ENCODE measurements at places on chromosomes 6 and 20. TPM values are rescaled to one million over a fixed set of nuclear protein-coding genes. Genes with fewer than 3 reads are reported as not detected.

- no peak for DNase-seq
Observed at GRCh38 chr6:85469276-85470022, 19.6 kb downstream of the NT5E start.

Gene PBOV1
- not detected for total RNA-seq

DNA sequence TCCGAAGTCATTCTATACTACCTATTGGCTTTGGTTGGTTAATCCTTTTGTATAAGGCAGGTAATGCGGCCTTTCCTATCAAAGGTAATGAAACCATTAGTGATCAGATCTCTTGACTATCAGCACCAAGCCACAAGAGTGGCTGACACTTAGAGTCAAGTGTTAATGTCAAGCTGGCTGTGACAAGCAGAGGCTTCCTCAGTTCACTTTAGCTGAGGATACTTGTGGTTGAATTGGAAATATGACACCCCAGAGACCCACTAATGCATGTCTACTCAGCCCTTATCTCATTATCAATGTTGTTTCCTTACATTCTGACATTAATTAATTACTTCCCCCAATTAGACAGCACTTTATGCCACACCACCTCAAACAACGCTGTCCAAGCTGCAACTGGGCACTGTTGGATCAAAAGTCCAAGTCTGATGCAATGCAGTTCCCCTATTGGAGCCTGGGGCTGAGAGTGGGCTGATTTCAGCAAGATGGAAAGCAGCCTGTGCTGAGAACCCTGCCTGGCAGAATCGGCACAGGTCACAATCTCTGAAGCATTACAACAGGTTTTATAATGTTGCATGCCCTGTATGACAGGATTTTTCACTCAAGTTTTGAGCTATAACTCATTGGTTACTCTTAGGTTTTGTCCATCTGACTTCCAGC lies 273.5 kb downstream of the COL12A1 start:
- DNase-seq, result no peak

GRCh38 chr6:109623288-109623687 lies 67.7 kb downstream of the AK9 start:
- DNase-seq, result no peak

DNA sequence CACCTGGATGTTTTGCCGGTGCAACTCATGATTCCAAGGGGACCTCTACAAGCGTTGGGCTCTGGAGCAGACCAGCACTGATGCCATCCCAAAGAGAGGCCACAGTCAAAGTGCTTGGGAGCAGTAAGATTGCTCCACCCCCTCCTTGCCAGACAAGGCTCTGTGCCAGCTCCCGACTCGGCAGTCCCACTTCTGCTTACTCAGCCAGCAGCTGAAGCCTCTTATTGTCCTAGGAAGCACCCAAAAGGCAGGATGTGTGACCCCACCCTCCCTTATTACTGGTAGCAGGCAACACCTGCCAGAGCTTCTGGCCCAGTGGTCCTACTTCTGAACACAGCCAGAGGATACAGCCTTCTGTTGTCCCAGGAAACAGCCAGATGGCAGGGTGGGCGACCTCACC lies 614.2 kb downstream of the TENT5A start:
- DNase-seq, result peak; percentile 9

GRCh38 chr6:26311385-26312095 lies 53.5 kb upstream of the BTN3A2 start:
- DNase-seq, result peak; percentile 73

Gene ARMH2
- total RNA-seq, result not detected

Gene C20orf96
- 1.6 TPM for total RNA-seq

Gene SAMD3
- not detected for total RNA-seq

Gene TRIM10
- not detected for total RNA-seq

GRCh38 chr20:45968801-45969711 lies 2.9 kb downstream of the ZNF335 start:
- DNase-seq, result no peak

- DNase-seq, result no peak
Observed at GRCh38 chr20:16368645-16369292, 204.5 kb downstream of the KIF16B start.

Gene PRIM2
- 57.3 TPM for total RNA-seq

DNA sequence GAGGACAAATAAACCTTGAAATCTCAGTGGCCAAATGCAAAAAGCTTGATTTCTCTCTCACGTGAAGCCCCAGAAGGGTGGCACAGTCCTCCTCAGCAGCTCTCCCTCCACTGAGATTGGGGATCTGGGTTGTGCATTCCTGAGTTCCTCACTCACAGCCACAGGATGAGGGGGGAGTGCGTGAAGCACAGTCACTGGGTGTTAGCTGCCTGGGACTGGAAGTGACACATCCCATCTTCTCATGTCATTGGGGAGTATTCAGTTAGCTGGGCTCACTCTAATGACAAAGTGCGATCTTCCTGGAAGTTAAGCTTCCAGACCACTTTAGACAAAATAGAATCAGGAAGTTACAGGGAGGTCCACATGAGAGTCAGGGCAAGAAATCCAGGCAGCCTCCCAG lies 192.2 kb upstream of the LRFN2 start:
- peak; percentile 31 for DNase-seq

GRCh38 chr20:45910670-45911485 lies 1.1 kb downstream of the PLTP start:
- DNase-seq, result peak; percentile 90

DNA sequence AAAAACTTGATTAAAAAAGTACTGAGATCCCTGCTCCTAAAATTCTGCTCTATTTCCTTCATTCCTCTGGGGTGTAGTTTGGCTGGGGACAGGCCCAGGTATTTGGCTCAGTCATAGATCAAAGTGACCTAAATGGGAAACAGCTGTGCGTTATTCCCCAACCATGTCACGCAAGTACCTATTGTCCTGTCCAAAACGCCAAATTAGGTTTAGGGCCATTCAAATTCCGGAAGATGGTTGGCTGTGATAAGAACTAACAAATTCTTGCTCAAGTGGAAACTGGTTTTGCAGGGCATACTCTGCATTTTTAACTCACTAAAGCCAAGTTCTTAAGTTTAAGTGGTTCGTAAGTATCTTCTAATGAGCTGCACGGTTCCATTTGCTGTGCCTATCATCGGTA lies 147.6 kb upstream of the TMEM170B start:
- DNase-seq, result no peak

DNA sequence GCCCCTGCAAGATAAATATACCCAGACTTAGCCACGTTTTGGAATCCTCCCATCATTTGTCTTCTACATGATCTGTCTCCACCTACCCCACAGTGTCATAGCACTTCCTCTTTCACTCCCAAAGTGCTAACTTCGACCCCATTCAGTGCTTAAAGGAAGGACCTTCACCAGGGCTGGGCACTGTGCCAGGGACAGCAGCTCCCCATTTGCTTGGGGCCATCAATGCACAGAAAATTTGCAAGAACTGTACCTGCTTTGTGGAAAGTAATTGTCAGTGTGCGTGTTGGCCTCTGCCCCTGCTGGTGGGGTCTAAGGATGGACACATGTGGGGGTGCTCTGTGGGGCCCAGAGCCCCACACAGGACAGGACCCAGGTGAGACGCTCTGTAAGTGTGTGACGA lies 5.2 kb upstream of the BPIFA2 start:
- no peak for DNase-seq

- no peak for DNase-seq
Observed at GRCh38 chr6:166618866-166619761, 7.9 kb downstream of the RPS6KA2 start.

DNA sequence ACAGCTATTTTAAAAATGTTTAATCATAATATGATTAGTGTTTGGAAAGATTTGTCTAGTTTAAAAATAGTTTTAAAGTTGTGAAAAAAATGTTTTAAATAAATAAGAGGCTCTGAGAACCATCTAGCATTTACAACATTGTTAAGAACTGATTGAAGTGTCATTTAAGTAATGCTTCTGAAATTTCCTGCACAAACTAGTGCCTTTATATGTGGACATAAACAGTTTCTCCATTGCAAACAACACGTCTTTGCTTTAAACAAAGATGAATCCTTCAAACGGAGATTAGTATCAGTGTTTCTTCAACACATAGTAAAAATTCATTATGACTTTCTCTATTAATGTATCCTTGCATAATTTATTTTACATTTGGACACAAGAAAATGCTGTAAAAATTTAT lies 45.9 kb upstream of the ID4 start:
- DNase-seq, result no peak

Gene OR2B3
- not detected for total RNA-seq

Gene POLR3F
- total RNA-seq, result 14.4 TPM

DNA sequence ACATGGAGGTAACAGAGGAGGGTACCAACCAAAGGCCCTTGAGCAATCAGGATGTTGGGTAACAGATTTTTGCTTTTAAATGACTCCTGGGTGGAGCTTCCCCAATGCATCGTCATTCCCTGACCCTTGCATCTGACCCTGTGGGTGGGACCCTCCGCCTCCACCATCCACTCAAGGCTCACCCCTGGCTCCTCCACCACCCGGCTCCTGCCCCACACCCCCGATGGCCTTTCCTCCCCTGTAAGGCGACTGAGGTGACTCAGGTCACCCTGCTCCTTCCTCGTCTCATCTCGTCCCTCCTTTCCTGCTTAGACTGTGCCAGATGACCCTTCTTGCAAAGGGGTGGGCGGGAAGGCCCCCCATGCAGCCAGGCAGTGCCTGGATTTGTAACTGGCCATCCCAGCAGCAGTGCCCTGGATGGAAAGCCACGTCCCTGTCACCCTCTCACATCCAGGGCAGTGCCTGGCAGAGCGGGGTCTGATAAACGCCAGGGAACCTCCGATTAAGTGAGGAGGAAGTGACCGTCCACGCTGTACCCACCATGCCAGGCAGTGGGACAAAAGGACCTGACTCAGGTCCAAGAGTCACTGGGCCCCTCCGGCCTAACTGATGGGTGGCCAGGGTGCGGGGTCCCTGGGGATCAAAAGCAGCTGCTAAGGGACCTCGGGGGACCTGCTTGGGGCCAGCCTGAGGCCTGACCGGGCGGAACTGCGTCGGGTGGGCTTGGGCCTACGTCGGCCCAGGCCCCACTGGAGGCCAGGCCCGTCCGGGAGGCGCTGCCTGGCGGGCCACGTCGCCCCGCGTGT lies 624 bp upstream of the NPEPL1 start:
- no peak for DNase-seq

DNA sequence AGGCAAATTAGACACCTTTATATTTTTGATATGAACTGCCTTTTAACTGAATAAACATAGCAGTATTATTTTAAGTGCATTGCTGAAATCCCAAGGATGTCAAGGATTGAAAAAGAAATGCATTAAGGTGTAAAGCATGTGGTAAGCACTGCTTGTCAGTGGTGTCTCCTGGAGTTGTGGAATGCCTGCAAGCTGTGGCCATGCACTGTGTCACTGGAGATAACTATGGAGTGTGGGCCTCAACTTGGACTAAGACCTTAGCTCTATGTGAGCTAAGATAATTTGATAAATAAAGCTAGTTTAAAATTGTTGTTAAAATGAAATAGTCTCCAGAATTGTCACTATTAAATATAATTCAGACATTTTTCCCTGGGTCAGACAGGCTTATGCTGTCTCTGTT lies 156.6 kb upstream of the OPRM1 start:
- DNase-seq, result no peak

DNA sequence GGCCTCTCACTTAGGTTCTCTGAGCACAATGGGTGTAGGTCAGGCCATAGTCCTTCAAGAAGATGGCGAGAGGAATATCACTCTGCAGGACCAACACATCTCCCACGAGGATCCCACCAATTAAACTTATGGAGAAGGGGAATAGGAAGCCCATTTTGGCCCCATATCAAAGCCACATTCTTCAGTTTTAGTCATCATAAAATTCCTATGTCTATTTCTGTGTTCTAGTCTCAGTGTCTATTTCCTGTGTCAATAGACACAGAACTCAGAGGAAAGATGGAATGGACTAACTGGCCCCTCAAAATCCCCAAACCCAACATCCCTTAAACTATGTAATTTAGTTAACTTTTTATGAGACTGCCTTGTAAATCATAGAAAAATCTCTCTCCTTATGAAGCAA lies 216.8 kb downstream of the HACE1 start:
- DNase-seq, result no peak

- no peak for DNase-seq
Observed at GRCh38 chr6:166752097-166752496, 125.0 kb upstream of the RPS6KA2 start.

DNA sequence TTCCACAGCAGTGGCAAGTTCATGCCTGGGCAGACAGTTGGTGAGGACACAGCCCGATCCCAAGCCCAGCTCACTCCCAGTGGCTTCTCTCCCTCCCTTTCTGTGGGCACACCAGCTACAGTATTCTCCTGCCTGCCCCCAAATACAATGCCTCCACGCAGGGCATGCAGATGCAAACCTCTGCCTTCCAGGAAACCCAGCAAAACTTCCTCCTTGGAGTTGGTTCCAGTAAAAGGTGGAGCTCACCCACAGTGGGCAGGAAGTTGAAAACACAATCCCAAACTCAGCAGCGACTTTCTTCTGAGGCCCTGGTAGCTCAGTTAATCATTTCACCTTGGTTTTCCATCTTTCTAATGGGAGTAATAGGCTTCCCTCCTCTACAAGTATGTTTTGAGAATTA lies 93.7 kb downstream of the LY86 start:
- no peak for DNase-seq

Gene GRM1
- total RNA-seq, result 0.53 TPM

Gene SEL1L2
- not detected for total RNA-seq

- no peak for DNase-seq
Observed at GRCh38 chr6:149323353-149323752, 5.8 kb downstream of the TAB2 start.

- DNase-seq, result no peak
Observed at GRCh38 chr20:45725134-45725533, 3.0 kb downstream of the SPINT4 start.

GRCh38 chr6:3809982-3810381 lies 39.2 kb upstream of the FAM50B start:
- no peak for DNase-seq

DNA sequence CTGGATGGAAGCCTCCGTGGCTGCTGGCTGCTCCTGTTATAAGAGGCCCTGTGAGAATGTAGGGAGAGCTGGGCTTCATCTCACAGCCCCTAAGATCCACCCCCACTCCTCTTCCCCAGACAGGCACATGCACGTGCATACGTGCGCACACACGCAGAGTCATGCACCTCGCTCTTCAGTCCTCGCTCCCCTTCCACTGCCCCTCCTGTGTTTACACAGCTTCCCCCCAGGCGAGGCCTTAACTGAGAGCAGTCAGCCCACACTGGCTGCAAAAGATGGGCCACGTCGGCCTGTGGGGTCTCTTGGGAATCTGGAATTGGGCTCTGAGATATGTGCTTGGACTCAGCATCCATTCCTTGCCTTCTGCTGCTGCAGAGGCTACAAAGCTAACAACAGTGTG lies 35.2 kb upstream of the MLN start:
- no peak for DNase-seq

Gene SLC32A1
- not detected for total RNA-seq

Gene SUMO4
- total RNA-seq, result not detected

GRCh38 chr20:63955281-63955826 lies 862 bp downstream of the UCKL1 start:
- no peak for DNase-seq

DNA sequence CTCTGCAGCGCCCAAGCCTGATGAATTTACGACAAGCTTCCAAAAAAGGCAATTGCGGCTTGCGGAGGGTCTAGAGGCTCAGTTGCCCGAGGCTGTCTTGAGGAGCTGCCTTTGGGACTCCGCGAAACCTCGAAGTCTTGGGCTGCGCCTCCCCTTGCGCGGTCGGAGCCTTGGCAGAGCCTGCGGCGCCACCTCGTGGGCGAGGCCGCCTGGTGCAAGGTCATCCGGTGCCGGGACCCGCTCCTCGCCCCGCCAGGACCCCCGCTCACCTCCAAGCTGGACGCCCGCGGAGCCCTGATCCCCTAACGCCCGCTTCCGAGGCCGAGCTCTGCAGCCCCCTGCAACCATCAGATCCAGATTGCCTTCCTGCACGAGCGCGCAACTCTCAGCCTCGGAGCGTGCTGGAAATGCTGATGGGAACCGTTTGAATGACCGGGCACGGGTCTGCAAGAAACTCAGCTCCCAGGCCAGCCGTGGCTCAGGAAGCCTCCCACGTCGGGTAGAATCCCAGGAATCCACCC lies 14.9 kb upstream of the FAM210B start:
- DNase-seq, result peak; percentile 25
